ENCODE measurements at places on chromosomes 7 and 10.

GRCh38 chr7:20482071-20482470 lies 133.4 kb upstream of the ABCB5 start:
- no peak for DNase-seq

GRCh38 chr7:33325754-33326484 lies 196.6 kb downstream of the BBS9 start:
- no peak for DNase-seq

DNA sequence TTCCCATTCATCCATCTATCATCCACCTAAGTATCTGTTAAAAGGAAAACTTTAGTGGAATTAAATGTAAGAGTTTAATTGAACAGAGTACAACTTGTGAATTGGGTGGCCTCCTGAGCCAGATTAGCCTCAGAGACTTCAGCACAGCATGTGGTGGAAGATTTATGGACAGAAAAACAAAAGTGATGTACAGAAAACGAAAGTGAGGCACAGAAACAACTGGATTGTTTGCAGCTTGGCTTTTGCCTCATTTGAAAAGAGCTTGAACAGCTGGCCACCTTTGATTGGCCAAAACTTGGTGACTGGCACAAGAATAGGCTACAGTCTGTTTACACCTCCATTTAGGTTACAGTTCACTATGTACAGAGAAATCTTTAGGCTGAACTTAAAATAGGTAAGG lies 1463.4 kb upstream of the CELF2 start:
- no peak for DNase-seq

DNA sequence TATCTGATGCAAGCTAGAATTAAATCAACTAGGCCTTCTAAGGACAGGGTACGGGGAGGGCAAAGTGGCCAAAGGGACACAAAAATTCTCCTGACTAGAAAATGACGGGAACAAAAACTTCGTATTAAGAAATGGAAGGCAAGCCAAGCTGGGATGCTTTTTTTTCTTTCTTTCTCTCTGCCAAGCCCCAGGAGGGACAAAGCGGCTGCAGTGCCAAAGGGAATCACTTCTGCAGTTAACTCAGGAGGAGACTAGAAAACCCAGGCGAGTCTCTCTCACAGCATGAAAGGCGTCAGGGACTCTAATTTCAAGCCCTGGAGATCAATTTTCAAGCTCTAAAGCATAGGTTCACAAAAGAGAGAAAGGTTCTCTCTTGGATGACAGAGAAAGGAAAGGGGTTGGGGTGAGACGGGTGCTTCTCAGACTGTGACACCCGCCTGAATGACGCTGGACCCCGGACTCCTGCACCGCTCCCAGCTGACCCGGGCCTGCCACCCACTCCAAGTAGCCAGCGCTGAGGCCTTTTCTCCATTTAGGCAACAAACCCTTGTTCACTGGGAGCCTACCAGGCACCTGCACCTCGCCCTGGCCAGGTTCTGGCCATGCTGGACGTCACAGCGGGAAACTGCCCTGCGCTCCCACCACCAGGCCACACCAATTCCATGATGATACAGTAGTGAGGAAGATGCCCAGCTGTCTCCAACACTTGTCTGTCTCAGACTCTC lies 56.5 kb downstream of the KIAA1549 start:
- no peak for DNase-seq

DNA sequence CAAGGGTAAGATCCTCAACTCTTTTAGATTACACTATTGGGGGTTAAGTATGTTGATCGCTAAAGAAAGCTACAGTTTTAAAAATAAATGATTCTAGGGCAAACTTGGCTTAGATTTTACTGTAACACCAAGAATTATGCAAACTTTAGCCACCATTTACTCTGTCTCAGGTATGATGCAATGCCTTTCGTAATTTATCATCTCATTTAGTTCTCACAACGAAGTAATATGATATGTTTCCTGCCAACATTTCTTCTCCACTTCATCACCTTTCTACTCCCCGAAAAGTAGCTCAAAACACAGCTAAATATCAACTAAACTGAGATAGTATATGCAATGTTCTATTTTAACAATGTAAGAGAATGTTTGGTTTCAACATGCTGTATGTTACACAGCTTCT lies 21.1 kb downstream of the FAM133B start:
- no peak for DNase-seq

DNA sequence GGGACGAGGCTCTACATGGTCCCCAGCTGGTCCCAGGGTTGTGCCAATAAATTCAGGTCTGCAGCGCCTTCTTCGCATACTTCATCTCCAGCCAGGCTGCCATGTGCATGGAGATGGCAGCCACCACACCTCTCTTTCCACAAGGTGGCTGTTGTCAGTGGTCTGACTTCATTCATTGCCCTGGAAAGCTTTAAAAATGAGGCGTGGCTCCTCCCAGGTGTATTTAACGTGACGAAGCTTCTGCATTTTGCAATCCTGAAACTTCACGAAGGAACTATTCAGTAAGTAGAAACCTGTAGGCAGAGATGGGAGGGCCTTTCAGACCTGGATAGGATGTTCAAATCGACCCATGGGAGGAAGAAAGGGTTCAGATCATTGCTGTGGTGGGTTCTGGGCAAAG lies 53.7 kb downstream of the PFKFB3 start:
- DNase-seq = no peak

DNA sequence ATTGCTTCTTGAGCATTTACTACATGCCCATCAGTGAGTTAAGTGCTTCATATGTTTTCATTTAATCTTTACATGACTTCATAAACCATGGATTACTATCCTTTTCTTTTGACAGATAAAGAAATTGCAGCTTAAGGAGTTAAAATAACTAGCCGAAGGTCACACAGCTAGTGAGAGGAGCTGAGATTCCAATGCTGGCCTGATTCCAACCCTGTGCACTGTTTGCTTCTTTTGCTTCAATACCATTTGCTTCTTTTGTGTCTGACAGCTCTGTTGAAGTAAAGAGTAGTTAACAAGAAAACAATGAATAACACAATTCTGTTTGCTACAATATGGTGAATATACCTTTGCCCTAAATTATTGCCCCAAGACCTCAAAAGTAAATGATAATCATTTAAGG lies 132.4 kb downstream of the GRM3 start:
- DNase-seq = no peak

DNA sequence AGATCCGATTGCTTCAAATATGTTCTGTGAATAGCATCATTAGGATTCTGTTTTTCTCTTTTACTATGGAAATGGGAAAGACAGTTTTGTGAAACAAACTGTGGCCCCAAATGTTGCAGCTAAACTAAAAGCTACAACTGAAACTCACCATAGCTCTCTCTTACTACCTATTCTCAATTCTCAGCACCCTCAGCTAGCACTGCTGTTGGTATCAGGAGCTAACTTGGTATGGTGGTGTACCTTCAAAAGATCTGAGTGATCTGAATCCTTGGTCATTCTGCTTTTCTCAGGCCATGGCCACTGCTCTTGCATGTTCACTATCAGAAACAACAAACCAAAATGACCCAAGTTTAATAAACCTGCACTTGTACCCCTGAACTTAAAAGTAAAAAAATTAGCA lies 1208.0 kb downstream of the SORCS1 start:
- no peak for DNase-seq

Data from T-cell (primary cell).